ENCODE measurements at places on chromosomes 1 and 21. TPM values are rescaled to one million over a fixed set of nuclear protein-coding genes. Genes with fewer than 3 reads are reported as not detected.

The CBR1 gene
- total RNA-seq = 104 TPM

The OR10Z1 gene
- not detected for total RNA-seq

The CFAP107 gene
- total RNA-seq = not detected

The ARHGEF10L gene
- total RNA-seq = 20.1 TPM

The TSTD1 gene
- 41.4 TPM for total RNA-seq

The TDRD10 gene
- 0.28 TPM for total RNA-seq

The TOR1AIP2 gene
- 113 TPM for total RNA-seq

The FOXD2 gene
- total RNA-seq = under 0.01 TPM

The PTPN14 gene
- total RNA-seq = 45.2 TPM

The TTLL7 gene
- 19.4 TPM for total RNA-seq

The FCRL1 gene
- total RNA-seq = not detected

The TAS1R1 gene
- not detected for total RNA-seq

The SPRR4 gene
- not detected for total RNA-seq

The LCE3E gene
- total RNA-seq = not detected

The TSACC gene
- 0.28 TPM for total RNA-seq

The CFAP141 gene
- total RNA-seq = not detected

The FAM151A gene
- total RNA-seq = not detected

The PAPPA2 gene
- total RNA-seq = 2.9 TPM

The PM20D1 gene
- total RNA-seq = under 0.01 TPM

The JMJD4 gene
- 30.5 TPM for total RNA-seq

The PALMD gene
- total RNA-seq = 31.9 TPM

The ADAMTS5 gene
- 3.8 TPM for total RNA-seq

The DENND2C gene
- total RNA-seq = 3.7 TPM

The C1orf105 gene
- total RNA-seq = not detected

The BPNT1 gene
- 38.7 TPM for total RNA-seq
